HT-29 (cell line): ENCODE measurements at places on chromosomes 6 and 20. TPM values are rescaled to one million over a fixed set of nuclear protein-coding genes. Genes with fewer than 3 reads are reported as not detected.
A peak's percentile ranks its signal among the peaks of the same experiment; 100 is the strongest.

The MAPK13 gene
- 101 and 103 TPM in 2 replicates for total RNA-seq

The KCNK5 gene
- total RNA-seq = 31.8 and 35.3 TPM in 2 replicates

The EBF4 gene
- total RNA-seq = 0.03 and 0.23 TPM in 2 replicates

The SAMD5 gene
- 0.97 and 1.1 TPM in 2 replicates for total RNA-seq

The VIP gene
- not detected in 2 replicates for total RNA-seq

- no peak for DNase-seq
Observed at GRCh38 chr6:53327017-53327395, 21.7 kb downstream of the ELOVL5 start.

- DNase-seq = no peak
Observed at GRCh38 chr6:66599541-66599940, 892.5 kb upstream of the EYS start.

GRCh38 chr6:145480024-145480423, 255.3 kb downstream of the EPM2A start:
- DNase-seq = no peak

DNA sequence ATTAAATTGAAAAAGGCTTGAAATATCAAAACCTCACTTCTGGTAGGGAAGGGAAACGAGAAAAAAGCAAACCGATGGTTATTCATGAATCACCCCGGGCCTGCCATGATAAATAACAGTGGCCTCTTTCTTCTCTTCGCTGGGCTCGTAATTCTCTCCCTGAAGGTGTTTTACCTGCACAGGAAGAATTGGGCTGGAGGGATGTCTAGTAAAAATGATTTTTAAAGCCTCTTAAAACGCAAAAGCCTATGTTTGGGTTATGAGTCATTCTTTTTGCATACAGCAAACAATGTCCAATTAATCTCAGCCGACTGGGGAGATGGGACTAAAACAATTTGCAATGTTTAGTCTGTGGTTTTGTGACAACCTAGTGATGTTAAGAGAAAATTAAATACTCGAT, 16.8 kb downstream of the LINC00237 start:
- peak; percentile 55 for DNase-seq

GRCh38 chr6:35895560-35895959, 25.3 kb downstream of the SRPK1 start:
- DNase-seq = no peak

- no peak for DNase-seq
Observed at GRCh38 chr6:168383062-168383854, 57.7 kb upstream of the SMOC2 start.

DNA sequence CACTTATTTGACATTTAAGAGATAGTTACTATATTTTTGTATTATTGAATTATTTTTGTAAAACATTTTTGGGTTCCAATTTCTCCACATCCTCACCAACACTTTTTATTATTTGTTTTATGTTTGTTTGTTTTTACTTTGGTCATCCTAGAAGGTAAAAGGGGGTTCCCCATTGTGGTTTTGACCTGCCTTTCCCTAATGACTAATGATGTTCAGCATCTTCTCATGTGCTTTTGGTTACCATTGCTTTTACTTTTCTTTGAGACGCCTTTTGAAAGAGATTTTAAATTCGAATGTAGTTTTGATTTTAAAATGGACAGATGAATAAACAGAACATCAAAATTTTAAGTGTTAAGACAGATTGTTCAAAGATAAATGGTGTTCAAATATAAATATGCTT, 46.9 kb downstream of the AK9 start:
- DNase-seq = no peak

DNA sequence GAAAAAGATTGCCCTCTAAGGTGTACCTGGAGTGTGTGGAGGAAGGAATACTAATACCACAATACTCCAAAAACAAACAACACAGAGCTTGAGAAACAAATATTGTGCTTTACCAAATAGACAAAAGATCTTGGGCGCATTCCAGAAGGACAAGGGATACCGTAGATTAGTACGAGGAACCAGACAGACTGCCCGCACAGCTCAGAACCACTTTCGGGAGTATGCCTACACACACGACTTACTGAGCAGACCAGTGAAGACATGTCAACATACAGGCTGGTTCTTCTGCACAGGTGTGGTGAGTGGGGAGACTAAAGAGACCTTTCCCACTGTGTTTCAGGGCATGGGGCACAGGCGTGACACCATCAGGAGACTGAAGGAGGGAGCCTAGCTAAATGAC, 15.8 kb upstream of the FOXQ1 start:
- peak; percentile 26 for DNase-seq

GRCh38 chr20:51447097-51447764, 95.3 kb downstream of the NFATC2 start:
- peak; percentile 41 for DNase-seq

GRCh38 chr6:162173466-162173865, 554.1 kb downstream of the PRKN start:
- DNase-seq = no peak

DNA sequence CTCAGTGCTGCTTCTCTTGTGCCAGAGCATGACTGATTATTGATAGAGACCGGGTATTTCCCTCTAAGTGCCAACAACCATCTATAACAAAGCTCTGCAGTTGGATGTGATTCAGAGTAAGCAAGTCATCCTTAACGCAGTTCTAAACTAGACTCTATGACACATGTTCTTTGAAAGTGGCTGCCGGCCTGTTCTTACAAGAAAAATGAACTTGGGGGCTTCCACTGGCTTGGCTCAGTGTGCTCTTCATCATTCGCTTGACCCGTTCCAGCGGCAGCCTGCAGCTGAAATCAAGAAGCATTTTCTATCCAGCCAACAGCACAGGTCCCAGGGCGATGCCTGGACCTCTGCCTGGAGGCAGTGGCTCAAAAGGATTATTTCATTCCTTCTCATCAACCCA, 29.8 kb downstream of the GFOD1 start:
- no peak for DNase-seq

DNA sequence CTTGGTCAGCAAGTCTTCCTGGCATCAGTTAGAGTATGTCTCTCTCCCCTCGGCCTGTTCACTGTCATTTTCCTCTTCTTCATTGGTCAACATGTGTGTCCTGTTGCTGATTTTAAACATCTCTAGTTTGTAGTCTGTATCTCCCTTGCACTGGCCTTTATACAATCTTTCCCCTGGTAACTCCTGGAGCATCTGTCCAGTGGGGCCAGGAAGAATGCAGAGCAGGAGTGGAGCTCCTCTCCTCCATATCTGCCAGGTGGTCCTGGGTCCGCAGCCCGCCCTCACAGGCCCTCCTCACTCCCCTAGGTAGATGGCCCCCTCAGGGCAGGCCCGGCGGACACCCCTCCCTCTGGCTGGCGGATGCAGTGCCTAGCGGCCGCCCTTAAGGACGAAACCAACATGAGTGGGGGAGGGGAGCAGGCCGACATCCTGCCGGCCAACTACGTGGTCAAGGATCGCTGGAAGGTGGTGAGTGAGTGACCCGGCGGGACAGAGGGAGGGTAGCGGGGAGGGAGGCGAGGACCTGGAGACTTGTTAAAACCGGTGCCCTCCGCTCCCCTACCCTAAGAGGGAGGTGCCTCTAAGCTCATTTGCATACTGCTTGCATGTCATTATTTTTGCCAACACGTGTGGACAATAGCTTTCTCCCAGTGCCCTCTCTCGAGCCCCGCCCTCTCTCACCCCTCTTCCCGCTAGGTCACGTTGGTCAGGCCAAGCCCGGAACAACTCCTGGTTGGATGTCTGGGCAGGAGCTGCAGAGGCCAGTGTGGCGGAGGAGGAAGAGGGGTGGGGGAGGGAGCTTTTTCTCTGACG, 3.2 kb downstream of the TTBK1 start:
- peak; percentile 58 for DNase-seq

DNA sequence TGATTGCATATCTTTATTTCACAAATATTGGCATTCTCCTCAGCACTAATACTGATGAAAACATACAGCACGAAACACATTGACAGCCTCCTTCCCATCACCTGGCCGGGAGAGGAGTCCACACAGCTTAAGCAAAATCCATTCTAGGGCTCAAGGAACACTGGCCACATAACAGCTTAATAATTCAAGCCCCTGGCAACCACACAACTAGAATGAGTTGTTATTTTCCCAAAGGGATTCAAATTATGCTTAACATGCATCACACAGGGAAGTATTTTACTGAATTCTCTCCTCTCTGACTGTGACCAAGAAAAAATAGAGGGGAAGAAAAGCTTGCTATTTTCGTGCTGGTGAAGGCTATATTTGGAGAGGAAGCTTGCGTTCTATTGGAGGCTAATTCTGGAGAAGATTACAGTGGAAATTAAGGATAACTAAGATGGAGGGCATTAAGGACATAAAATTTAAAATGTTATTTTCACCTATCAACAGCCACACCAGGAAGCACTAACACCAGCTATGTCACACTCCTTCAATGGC, 198.5 kb downstream of the ADGRG6 start:
- DNase-seq = no peak

- DNase-seq = peak; percentile 26
Observed at GRCh38 chr20:43507150-43508080, at the start of gene L3MBTL1. Gene L3MBTL1 (plus strand): TSS chr20:43507697. CDS start chr20:43513504, 5,807 bp downstream.

- DNase-seq = no peak
Observed at GRCh38 chr6:71072508-71072907, 115.6 kb upstream of the B3GAT2 start.

GRCh38 chr20:5191829-5192569, 65.2 kb downstream of the CDS2 start:
- peak; percentile 77 for DNase-seq

- no peak for DNase-seq
Observed at GRCh38 chr6:8743170-8743745, 307.9 kb upstream of the SLC35B3 start.

GRCh38 chr6:135906972-135907465, 55.5 kb downstream of the PDE7B start:
- no peak for DNase-seq
